ENCODE measurements at places on chromosomes 2 and 18. TPM values are rescaled to one million over a fixed set of nuclear protein-coding genes. Genes with fewer than 3 reads are reported as not detected.
A peak's percentile ranks its signal among the peaks of the same experiment; 100 is the strongest.

ANKRD53 gene
- 1.2 TPM for total RNA-seq

DNA sequence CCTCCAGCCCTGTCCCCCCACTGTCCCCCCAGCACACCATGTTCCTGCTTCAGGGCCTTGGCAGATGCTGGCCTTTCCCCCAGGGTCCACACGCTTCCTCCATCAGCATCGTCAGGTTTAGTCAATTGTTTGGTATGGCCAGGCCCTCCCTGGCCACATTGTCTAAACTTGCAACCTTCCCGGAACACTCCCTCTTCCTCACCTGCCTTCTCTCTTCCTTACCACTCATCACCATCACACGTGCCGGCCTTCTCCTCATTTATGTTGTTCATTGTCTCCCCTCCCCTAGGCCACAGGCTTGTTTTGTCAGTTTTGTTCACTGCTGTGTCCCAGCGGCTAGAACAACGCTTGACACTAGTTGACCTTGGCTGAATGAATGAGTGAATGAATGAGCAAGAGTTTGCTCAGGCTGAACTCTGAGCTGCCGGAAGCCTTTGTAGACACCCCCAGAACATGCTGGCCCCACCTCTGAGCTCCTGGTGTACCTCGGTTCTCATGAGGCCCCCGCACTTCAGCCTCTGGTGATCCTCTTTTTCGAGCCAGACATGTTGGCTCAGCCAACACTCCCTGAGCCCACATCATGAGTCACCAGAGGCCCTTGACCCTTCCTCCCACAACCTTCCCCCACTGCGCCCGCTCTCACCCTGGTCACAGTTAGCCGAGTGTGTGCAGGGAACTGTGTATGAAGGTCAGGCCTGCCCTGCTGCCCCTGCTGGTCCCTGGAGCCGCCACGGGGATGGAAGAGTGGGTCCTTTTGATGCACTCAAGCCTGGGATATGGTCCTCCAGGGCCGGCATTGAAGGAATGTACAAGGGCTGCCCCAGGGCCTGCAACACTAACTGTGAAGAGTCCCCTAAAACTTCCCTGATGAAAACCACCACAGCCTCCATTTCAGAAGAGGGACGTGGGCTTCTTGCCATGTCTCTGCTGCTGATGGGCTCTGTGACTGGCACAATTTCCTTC is 57.5 kb downstream of the HS1BP3 start:
- DNase-seq: peak; percentile 49

LYPD1 gene
- 17.4 TPM for total RNA-seq

CNTNAP5 gene
- 1.1 TPM for total RNA-seq

GRCh38 chr18:51668101-51668500 is 470.6 kb upstream of the MEX3C start:
- DNase-seq: peak; percentile 85

LBH gene
- total RNA-seq: 16.1 TPM

GRCh38 chr2:236051806-236052205 is 116.4 kb downstream of the GBX2 start:
- DNase-seq: no peak

GRCh38 chr2:106158871-106159270 is 35.2 kb downstream of the UXS1 start:
- no peak for DNase-seq

CFC1 gene
- not detected for total RNA-seq
